Ascending aorta (tissue), 2 donors: ENCODE measurements at places on chromosomes 2 and 18. TPM values are rescaled to one million over a fixed set of nuclear protein-coding genes. Genes with fewer than 3 reads are reported as not detected.
A peak's percentile ranks its signal among the peaks of the same experiment; 100 is the strongest.

The LHCGR gene
- not detected for total RNA-seq

The CCDC74B gene
- 2.3 TPM for total RNA-seq

The EVX2 gene
- total RNA-seq: not detected

The NCKAP5 gene
- 0.75 TPM for total RNA-seq

The GPR55 gene
- total RNA-seq: not detected

DNA sequence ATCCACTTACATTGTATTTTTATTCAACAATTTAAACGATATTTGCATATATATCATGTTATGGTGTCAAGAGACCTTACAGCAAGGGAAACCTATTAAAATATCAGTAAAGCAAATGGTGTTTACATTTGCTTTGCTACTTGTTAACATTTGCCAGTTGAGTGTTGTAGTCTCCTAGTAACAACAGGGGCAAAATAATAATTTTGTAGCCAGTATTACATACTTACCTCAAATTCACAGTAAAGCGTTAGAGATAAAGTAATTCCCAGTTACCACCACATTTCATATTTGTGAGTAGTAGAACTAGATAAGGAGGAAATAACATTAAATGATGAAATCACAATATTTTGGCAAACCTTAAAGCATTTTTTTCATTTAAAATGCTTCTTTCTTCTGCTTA is 71.3 kb downstream of the FASTKD2 start:
- DNase-seq: no peak
- H3K27ac ChIP-seq: no peak overlapping the region
- no peaks in the 10 kb centered on the region for H3K4me1 ChIP-seq
- H3K36me3 ChIP-seq: no peaks in the 10 kb centered on the region

GRCh38 chr2:232689152-232689910 is 7.8 kb upstream of the GIGYF2 start:
- no peaks in the 10 kb centered on the region for H3K36me3 ChIP-seq
- H3K27ac ChIP-seq: no peak overlapping the region
- H3K4me3 ChIP-seq: no peak overlapping the region
- H3K27me3 ChIP-seq: no peaks in the 10 kb centered on the region
- H3K4me1 ChIP-seq: no peaks in the 10 kb centered on the region

DNA sequence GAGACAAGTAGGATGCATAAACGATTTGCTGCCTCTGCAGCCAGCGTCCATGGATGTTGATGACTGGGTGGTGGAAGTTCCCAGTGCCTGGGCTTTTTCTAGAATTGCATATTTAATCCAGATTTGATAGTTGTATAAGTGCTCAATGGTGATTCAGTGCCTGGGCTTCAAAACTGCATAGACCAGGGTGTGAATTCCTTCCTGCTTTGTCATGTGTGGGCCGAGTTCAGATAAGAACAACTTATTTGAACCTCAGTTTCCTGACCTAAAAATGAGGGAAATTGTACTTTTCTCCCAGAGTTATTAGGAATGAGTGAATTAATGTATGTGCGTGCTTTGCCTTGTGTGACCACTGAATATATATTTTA is 154.6 kb downstream of the WDSUB1 start:
- peaks cover 36% of the 10 kb centered on the region for H3K4me1 ChIP-seq
- no peak for DNase-seq
- no peak overlapping the region for H3K4me3 ChIP-seq
- no peaks in the 10 kb centered on the region for H3K36me3 ChIP-seq
- H3K27ac ChIP-seq: peak overlapping the region; percentile 70

- no peaks in the 10 kb centered on the region for H3K36me3 ChIP-seq
- H3K4me1 ChIP-seq: no peaks in the 10 kb centered on the region
- H3K4me3 ChIP-seq: no peak overlapping the region
These were observed 162.8 kb downstream of the GCA start for GRCh38 chr2:162506706-162507105.

DNA sequence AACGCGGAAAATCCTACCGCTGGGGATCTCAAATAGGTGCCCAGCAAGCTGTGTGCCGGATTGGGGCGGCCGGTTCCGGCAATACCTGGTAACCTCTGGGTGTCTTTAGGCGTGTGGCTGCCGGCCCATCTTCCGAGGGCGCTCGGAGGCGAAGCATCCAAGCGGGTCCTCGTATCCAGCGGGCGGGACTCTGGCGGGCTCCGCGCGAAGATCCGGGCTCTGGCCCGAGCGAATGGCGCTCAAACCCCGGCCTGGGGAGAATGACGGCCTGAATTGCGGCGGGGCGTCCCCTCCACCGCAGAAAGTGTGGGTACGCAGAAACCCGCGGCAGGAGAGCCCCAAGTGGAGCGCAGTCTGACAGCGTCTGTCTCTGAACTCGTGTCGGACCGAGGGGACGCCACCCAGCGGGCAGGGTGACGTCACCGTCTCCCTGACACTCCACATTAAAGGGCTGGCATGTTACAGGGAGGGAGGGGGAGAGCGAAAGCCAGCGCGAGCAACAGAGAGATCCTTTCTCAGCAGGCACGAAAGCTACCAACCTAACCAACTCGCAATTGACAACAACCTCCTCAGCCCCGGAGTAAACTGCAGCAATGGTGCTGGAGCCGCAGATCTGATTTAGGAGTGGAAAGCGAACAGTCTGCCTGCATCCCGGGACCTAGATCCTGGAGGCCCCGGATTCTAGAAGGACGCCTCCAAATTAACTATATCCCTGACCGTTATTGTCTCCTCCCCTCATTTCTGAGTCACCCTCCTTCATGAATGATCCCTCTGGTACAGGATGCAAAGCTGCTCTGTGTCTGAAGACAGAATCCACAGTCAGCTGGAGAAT is at the start of gene SKOR2:
TSS of gene SKOR2 (minus strand) at position 372 of the 832 bp plus-strand sequence. CDS start 2,477 bp downstream, outside the sequence.
- H3K4me3 ChIP-seq: no peak within 1 kb of the TSS
- H3K27me3 ChIP-seq: peaks cover 15% of the 10 kb centered on the region
- no peak for DNase-seq

- H3K27ac ChIP-seq: peak overlapping the region; percentile 53
- H3K27me3 ChIP-seq: no peaks in the 10 kb centered on the region
- no peak for DNase-seq
- peaks cover 4% of the 10 kb centered on the region for H3K4me1 ChIP-seq
- H3K36me3 ChIP-seq: no peaks in the 10 kb centered on the region
- H3K4me3 ChIP-seq: no peak overlapping the region
These were observed 121.2 kb upstream of the CXCR4 start for GRCh38 chr2:136239079-136239685.

DNA sequence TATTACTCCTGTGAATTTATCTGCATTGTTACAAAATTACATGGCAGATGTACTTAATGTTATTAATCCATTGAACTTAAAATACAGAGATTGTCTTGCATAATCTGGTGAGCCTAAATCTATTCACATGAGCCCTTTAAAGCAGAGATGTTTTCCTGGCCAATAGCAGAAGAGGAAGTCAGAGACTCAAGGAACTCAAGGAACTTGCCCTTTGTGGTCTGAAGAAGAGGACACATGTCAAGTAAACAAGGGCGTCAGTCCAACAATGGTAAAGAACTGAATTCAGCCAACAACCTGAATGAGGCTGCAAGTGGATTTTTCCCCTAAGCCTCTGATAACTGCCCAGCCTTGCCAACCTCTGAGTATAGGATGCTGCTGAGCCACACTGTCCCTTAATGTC is 356.3 kb upstream of the PKDCC start:
- no peak overlapping the region for H3K27ac ChIP-seq
- no peak overlapping the region for H3K4me3 ChIP-seq
- no peaks in the 10 kb centered on the region for H3K36me3 ChIP-seq
- DNase-seq: no peak
- H3K27me3 ChIP-seq: no peaks in the 10 kb centered on the region

- DNase-seq: no peak
- peak overlapping the region; percentile 58 for H3K27ac ChIP-seq
- no peaks in the 10 kb centered on the region for H3K27me3 ChIP-seq
- peaks cover 57% of the 10 kb centered on the region for H3K36me3 ChIP-seq
- no peaks in the 10 kb centered on the region for H3K4me1 ChIP-seq
- no peak overlapping the region for H3K4me3 ChIP-seq
These were observed 98.8 kb upstream of the EML6 start for GRCh38 chr2:54624591-54625071.

- no peak overlapping the region for H3K4me3 ChIP-seq
- DNase-seq: no peak
- no peak overlapping the region for H3K27ac ChIP-seq
- no peaks in the 10 kb centered on the region for H3K27me3 ChIP-seq
- no peaks in the 10 kb centered on the region for H3K36me3 ChIP-seq
These were observed 18.5 kb downstream of the DSG2 start for GRCh38 chr18:31516437-31516836.

DNA sequence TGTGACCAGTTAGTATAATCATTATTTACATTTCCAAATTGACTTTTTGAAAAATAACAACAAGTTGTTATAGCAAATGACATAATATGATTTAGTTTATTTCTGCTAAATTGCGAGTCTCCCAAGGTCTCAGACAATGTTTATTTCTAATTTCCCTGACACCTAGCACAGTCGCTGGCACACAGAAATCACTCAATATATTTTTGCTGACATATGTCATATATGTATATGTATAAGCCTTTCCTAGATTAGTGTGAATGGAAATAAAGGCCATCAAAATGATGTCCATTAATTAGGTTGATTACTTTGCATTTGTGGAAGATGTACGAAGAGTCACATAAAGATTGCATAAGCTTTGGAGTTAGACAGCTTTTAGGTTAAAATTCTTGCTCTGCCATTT is 136.7 kb upstream of the CDH2 start:
- no peak overlapping the region for H3K4me3 ChIP-seq
- no peak overlapping the region for H3K27ac ChIP-seq
- H3K36me3 ChIP-seq: no peaks in the 10 kb centered on the region
- no peaks in the 10 kb centered on the region for H3K27me3 ChIP-seq
- no peak for DNase-seq

DNA sequence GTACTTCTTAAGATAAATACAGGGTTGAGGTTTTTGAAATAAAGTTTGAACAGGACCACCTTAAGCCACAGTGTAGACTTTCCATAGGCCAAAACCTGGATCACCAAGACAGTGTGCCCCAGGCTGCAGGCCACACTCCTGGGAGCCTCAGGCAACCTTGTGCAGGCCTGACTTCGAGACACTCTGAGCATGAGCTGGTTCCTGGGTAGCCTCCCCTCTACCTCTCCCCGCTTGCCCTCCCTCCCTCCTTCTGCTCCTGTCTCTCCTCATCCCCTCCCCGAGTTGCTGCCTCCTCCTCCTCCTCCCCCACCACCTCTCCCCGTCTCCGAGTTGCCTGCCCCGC is 10.6 kb upstream of the PROC start:
- no peak for DNase-seq
- H3K27ac ChIP-seq: peak overlapping the region; percentile 79
- H3K36me3 ChIP-seq: no peaks in the 10 kb centered on the region
- H3K4me1 ChIP-seq: peaks cover 14% of the 10 kb centered on the region

GRCh38 chr2:130263606-130264005 is 65.4 kb upstream of the TUBA3E start:
- H3K27me3 ChIP-seq: no peaks in the 10 kb centered on the region
- DNase-seq: no peak
- no peaks in the 10 kb centered on the region for H3K36me3 ChIP-seq
- no peak overlapping the region for H3K4me3 ChIP-seq

DNA sequence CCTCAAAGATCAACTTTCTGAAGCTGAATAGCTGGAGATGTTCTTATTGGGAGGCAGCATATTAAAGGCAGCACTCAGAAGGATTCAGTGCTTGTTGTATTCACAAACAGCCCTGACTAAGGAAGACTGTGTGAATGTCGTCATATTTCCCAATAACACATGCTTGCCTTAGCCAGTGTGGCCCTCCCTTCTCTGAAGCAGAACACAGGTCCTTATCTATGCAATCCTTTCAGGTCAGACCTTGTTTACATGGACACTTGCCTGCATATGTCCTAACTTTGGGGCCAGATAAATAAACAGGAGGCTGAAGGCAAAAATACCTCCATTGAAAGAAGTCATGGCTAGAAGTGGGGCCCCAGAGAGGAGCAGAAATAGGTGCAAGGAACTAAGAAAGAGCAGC is 97.2 kb downstream of the SLC4A3 start:
- no peaks in the 10 kb centered on the region for H3K27me3 ChIP-seq
- no peak for DNase-seq
- H3K36me3 ChIP-seq: no peaks in the 10 kb centered on the region
- H3K27ac ChIP-seq: no peak overlapping the region
- no peaks in the 10 kb centered on the region for H3K4me1 ChIP-seq
- H3K4me3 ChIP-seq: no peak overlapping the region
